ENCODE measurements at places on chromosomes 12 and 14. TPM values are rescaled to one million over a fixed set of nuclear protein-coding genes. Genes with fewer than 3 reads are reported as not detected.

Gene IRF9
- total RNA-seq: 131 TPM

Gene KRT6A
- total RNA-seq: 1.5 TPM

Gene HHIPL1
- total RNA-seq: 1.3 TPM

Gene CARMIL3
- 25.9 TPM for total RNA-seq

Gene VWF
- 0.45 TPM for total RNA-seq

Gene FOXA1
- total RNA-seq: 0.09 TPM

Gene ZNF410
- 32.9 TPM for total RNA-seq

Gene INF2
- total RNA-seq: 2.4 TPM

Gene DNAH10
- total RNA-seq: 0.91 TPM

Gene KLRK1
- total RNA-seq: 0.41 TPM

Gene SLC7A7
- total RNA-seq: 3.3 TPM

Gene MYH6
- 0.08 TPM for total RNA-seq

Gene MSRB3
- 2.1 TPM for total RNA-seq

Gene USP44
- 13.5 TPM for total RNA-seq

Gene KIF5A
- 64.4 TPM for total RNA-seq

Gene GLT1D1
- total RNA-seq: 0.14 TPM
